ENCODE measurements at places on chromosomes 12 and 14.

GRCh38 chr12:124230789-124231188 lies 64.1 kb upstream of the RFLNA start:
- no peak for DNase-seq

GRCh38 chr14:53541411-53541810 lies 388.3 kb upstream of the DDHD1 start:
- no peak for DNase-seq

DNA sequence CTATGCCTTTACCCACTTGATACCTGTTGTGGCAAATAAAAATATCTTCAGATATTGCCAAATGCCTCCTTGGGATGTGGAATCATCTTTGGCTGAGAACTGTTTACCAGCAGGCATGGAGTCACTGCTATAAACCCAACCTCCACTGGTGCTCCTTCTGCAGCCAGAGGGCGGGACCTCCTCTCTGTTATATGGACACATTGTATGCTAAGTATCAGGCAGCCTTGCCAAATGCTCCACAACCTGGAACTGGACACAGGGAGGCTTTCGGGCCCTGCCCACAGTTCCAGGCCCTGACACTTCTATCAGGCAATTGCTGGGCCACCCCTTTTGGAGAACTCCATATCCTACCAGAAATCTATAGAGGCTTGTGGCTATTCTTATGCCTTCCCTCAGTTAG lies 201.0 kb downstream of the TMX1 start:
- DNase-seq = no peak

- no peak for DNase-seq
These were observed 135.0 kb upstream of the OTX2 start for GRCh38 chr14:56945291-56945690.

DNA sequence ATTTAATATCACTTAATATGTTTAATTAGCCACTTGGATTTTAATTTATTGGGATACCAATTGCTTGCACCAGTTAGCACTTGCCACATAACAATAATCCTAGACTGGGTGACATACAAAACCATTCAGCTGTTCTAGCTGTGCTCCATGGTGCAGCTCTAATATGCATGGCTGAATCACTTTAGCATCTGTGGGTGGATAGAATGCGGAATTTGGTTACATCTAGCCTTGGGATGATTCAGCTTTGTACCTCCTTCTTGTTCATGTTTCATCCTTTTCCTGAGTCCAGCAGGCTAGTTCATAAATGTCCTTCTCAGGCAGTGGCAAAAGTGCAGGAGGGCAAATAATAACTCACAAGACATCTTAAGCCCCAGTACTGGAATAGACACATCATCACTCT lies 1263.0 kb downstream of the LRFN5 start:
- DNase-seq = no peak

GRCh38 chr12:3355378-3355900 lies 135.6 kb upstream of the PRMT8 start:
- no peak for DNase-seq

DNA sequence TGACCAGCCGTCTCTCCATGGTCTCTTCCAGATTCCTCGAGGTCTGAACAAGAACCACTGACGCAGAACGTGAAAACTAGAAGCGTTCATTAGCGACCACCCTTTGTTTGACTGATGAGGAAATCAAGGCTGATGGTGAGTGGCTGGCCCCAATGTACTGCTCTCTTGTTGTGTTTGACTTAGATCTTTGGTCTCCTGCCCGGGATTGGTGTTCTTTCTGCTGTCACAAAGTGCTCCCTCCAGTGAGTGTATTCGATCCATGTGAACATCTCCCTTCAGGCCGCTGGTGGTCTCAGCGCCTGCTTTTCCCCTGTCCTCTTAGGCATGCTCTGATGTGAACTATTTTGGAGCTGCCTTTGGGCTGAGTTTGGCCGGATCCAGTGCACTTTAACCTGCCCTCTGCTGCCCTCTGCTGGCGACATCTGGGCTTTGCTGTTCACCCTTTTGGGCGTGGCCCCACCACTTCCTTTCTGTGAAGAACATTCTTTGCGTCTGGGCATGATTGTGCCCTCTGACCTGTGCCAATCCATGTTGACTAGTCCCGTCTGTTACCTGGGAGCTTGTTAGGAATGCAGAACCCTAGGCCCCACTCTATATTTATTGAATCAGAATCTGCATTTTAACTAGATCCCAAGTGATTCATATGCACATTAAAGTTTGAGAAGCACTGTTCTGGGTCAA lies 279.1 kb downstream of the TTC6 start:
- DNase-seq = peak; percentile 28
